ENCODE measurements at places on chromosomes 16 and 17.

DNA sequence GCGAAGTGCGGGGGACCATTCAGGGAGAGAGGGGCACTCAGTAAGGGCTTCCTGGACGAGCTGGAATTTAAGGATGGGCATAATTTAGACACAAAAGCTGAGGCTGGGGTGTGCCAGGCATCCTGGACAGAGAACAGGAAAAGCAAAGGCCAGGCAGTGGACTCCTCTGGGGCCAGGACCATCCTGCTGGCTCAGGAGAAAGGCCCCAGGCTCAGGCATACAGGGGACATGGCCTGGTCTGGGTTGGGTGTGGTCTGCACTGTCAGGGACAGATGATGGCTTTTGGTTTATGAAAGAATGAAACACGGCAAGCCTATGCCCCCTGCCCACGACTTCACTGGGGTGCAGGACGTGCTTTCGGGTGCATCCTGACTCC is 48.9 kb upstream of the DOC2B start:
- no peak for DNase-seq

- no peak for DNase-seq
Observed at GRCh38 chr17:10125531-10126275, 72.7 kb downstream of the GAS7 start.

- DNase-seq = no peak
Observed at GRCh38 chr16:79050063-79050462, 550.5 kb downstream of the MAF start.

DNA sequence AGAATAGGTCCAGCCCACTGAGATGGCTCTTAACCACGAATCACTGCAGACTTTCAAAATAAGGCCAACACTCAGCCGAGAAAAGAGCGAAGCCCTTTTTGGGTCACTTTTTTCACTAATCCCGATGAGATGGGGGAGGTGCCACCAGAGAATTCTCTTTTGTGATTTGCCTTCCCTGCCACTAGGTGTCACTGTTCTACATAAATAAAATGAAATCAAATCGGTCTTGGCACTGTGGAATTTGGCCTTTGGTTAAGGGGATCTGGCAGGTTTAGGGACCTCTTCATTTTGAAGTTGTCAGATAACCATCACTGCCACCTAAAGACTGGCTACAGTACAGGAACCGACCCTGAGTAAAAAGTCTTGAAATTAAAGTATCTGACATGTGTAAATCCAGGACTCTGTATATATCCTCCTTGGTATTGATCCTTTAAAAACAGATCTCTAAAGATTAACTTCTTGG is 147.0 kb downstream of the HS3ST4 start:
- DNase-seq = peak; percentile 21

- DNase-seq = no peak
Observed at GRCh38 chr17:61411261-61412142, 11.9 kb downstream of the TBX2 start.

Measured in NCI-H187 (cell line).